ENCODE measurements at places on chromosomes 6 and 20. TPM values are rescaled to one million over a fixed set of nuclear protein-coding genes. Genes with fewer than 3 reads are reported as not detected.

DNA sequence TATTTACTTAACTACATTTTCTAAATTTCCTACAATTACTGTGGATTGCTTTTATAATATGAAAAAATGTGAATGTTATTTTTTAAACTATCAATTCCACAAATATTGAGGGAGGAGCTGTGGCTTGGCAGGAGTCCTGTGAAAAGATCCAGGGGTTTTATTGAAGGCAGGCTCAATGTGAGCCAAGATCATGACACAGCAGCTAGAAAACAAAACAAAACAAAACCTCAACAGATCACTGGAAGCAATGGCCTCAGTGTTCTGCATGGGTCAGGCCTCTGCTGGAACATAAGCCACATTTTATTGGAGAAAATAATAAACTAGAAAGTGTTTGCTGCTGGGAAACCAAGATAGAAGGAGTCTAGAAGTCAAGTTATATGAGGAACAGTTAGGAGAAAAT lies 19.4 kb upstream of the RCAN2 start:
- H3K4me3 ChIP-seq: no peak overlapping the region
- no peak overlapping the region for H3K27ac ChIP-seq
- no peaks in the 10 kb centered on the region for H3K36me3 ChIP-seq
- no peak for DNase-seq
- H3K27me3 ChIP-seq: no peaks in the 10 kb centered on the region
- no peaks in the 10 kb centered on the region for H3K4me1 ChIP-seq

GRCh38 chr6:78231002-78231401 lies 578.2 kb downstream of the MEI4 start:
- no peak overlapping the region for H3K27ac ChIP-seq
- no peaks in the 10 kb centered on the region for H3K4me1 ChIP-seq
- no peaks in the 10 kb centered on the region for H3K27me3 ChIP-seq

Gene LY6G6F
- polyA plus RNA-seq: not detected

DNA sequence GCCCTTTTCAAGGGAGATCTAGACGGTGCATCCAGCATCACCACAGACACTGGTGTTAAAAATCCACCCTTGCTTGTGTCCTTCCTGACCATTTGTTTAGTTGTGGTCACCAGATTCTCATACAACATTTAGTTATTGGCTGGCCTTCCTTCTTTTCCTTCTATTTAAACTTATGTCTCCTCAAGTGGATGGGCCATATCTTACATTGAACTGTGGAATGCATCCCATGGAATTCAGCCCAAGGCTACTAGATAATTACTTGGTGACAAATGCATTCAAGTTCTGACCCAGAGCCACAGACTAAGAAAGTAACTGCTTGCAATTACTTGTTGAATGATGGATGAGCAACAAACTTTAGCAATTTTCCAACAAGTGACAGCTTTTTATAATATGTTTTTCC lies 198.9 kb upstream of the SSTR4 start:
- no peaks in the 10 kb centered on the region for H3K27me3 ChIP-seq
- no peak overlapping the region for H3K4me3 ChIP-seq
- H3K36me3 ChIP-seq: no peaks in the 10 kb centered on the region
- peaks cover 13% of the 10 kb centered on the region for H3K4me1 ChIP-seq
- DNase-seq: no peak

- H3K27me3 ChIP-seq: no peaks in the 10 kb centered on the region
- H3K36me3 ChIP-seq: no peaks in the 10 kb centered on the region
- H3K27ac ChIP-seq: no peak overlapping the region
- peak; percentile 21 for DNase-seq
- H3K4me1 ChIP-seq: no peaks in the 10 kb centered on the region
Observed at GRCh38 chr6:30037182-30037788, 23.8 kb upstream of the POLR1H start.

Gene CCN6
- 0.12 TPM for polyA plus RNA-seq

GRCh38 chr6:113809826-113810225 lies 47.3 kb upstream of the MARCKS start:
- H3K4me3 ChIP-seq: no peak overlapping the region
- no peaks in the 10 kb centered on the region for H3K36me3 ChIP-seq
- no peak overlapping the region for H3K27ac ChIP-seq
- H3K4me1 ChIP-seq: no peaks in the 10 kb centered on the region
- H3K27me3 ChIP-seq: no peaks in the 10 kb centered on the region

Gene FAM209B
- 0.26 TPM for polyA plus RNA-seq

GRCh38 chr20:46951405-46951804 lies 56.8 kb downstream of the EYA2 start:
- no peak for DNase-seq
- no peaks in the 10 kb centered on the region for H3K36me3 ChIP-seq
- H3K27ac ChIP-seq: no peak overlapping the region

GRCh38 chr6:26020329-26021000 lies 57.9 kb downstream of the TRIM38 start:
- H3K36me3 ChIP-seq: no peaks in the 10 kb centered on the region
- no peaks in the 10 kb centered on the region for H3K4me1 ChIP-seq
- H3K4me3 ChIP-seq: peak overlapping the region; percentile 28
- no peaks in the 10 kb centered on the region for H3K27me3 ChIP-seq

GRCh38 chr20:38751360-38751976 lies 3.2 kb downstream of the ACTR5 start:
- peak; percentile 54 for DNase-seq
- H3K4me1 ChIP-seq: peaks cover 6% of the 10 kb centered on the region
- H3K4me3 ChIP-seq: no peak overlapping the region
- H3K27me3 ChIP-seq: no peaks in the 10 kb centered on the region
- no peaks in the 10 kb centered on the region for H3K36me3 ChIP-seq

Gene TRIM15
- 1.2 TPM for polyA plus RNA-seq

- no peaks in the 10 kb centered on the region for H3K36me3 ChIP-seq
- no peaks in the 10 kb centered on the region for H3K4me1 ChIP-seq
- no peak overlapping the region for H3K27ac ChIP-seq
- H3K27me3 ChIP-seq: no peaks in the 10 kb centered on the region
- peak; percentile 21 for DNase-seq
- H3K4me3 ChIP-seq: no peak overlapping the region
Observed at GRCh38 chr20:43238833-43239232, 49.1 kb upstream of the PTPRT start.

Gene CLVS2
- polyA plus RNA-seq: not detected

All from hepatocyte (in vitro differentiated cells).